Stimulated activated CD8-positive, alpha-beta memory T cell treated with anti-CD3 and anti-CD28 coated beads, Interleukin-4, amount 100 ng/mL, for 1 hour (primary cell): ENCODE measurements at places on chromosomes 12 and 14.

- DNase-seq: no peak
Measured at GRCh38 chr12:67394550-67394949, 125.4 kb downstream of the CAND1 start.

DNA sequence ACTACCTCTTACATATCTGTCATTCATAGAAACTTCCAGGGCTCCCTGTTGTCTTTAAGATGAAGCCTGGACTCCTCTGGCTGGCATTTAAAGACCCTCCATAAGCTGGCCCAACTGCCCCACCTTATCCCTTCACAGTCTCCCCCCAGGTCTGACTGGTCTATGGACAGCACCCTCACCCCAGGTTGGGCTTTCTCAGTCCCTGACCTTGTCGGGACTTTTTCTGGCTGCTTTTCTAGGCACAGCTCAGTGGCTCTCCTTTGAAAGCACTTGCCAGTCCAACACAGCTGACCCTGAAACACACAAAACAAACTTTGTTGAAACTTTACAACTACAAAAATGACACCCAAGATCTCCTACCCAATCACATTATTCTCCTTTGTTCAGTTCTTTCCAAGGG is 13.9 kb upstream of the MYH7 start:
- DNase-seq: no peak

- DNase-seq: no peak
Measured at GRCh38 chr12:89476904-89477595, 47.5 kb downstream of the GALNT4 start.

DNA sequence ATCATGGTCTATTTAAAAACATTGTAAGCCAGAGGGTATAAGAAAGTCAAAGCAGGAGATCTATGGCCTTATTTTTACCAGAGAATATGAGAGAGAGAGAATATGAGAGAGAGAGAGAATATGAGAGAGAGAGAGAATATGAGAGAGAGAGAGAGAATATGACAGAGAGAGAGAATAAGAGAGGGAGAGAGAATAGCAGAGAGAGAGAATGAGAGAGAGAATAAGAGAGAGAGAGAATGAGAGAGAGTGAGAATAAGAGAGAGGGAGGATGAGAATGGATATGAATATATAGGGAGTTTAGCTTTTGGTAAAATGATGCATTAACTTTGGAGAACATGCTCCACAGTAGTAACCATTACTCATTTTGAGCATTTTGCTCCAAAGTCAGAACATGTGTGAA is 48.0 kb upstream of the ALG10B start:
- DNase-seq: no peak

GRCh38 chr12:27183342-27183741 is 60.7 kb upstream of the STK38L start:
- DNase-seq: no peak

- DNase-seq: no peak
Measured at GRCh38 chr12:15769586-15769985, 19.6 kb downstream of the EPS8 start.
